HEK293T (cell line): ENCODE measurements at places on chromosomes 2 and 18.

- DNase-seq = no peak
Observed at GRCh38 chr2:148548716-148549400, 95.7 kb upstream of the EPC2 start.

- DNase-seq = no peak
Observed at GRCh38 chr2:129765678-129766351, 213.7 kb upstream of the RAB6C start.

DNA sequence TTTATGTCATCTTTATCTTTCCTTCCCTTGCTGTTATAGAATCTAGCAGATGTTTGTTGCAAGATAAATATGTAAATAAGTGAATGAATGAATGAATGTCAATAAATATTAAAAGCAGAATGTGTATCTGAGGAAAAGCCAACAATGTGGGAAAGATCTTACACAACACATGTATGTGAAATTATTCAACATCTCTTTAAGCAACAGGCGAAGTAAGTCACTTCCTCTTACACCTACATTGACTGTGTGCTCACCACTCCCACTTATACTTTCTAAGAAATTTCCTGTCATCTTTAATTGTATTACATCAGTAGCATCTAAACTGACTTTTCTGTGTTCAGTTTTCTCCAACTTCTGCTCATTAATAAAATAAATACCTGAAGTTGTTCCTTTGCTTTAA is 43.0 kb downstream of the RAD51AP2 start:
- DNase-seq = no peak

- no peak for DNase-seq
Observed at GRCh38 chr2:27275211-27276150, at the start of gene DNAJC5G. DNAJC5G (plus strand) TSS chr2:27275433; CDS start chr2:27276729, 1,296 bp downstream.

DNA sequence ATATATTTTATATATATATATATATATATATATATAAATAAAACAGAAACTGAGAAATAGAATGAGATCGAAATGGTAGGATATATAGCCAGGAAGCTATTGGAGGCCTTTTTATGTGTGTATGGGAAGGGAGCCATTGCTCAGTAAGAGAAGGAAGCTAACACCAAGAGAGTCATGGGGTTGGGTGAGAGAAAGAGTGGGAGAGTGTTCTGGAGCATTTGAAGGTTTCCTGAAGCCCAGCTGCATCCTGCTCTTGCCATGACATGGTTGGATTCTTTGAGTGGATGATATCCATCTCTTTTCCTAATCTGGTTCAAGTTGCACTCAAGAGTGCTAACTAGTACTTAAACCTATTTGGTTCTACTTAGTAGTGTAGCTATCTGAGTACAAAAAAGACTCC is 282.3 kb downstream of the DYSF start:
- no peak for DNase-seq

GRCh38 chr2:156956161-156956560 is 301.3 kb upstream of the GALNT5 start:
- DNase-seq = no peak

DNA sequence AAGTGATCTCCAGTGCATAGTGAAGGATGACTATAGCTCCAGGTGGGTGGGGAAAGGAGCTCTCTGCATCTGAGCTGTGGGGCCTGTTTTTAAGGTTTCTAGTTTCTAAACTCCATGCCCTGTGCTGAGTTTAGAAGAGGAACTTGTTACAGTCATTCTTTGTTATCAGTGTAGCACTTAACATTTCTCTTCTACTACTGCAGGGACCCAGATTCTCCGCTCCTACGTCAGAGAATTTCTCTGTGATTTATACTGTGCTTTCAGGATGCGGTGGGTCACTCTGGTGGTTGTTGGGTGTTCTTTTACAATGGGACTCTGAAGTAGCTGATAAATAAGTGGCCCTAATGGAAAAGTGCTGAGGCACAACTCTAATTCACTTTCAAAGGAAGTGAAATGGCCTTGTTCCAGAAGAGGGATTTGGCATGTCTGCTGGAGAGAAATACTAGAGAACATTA is 122.0 kb downstream of the WDSUB1 start:
- no peak for DNase-seq

GRCh38 chr2:37809525-37809924 is 115.6 kb upstream of the RMDN2 start:
- peak; percentile 18 for DNase-seq

DNA sequence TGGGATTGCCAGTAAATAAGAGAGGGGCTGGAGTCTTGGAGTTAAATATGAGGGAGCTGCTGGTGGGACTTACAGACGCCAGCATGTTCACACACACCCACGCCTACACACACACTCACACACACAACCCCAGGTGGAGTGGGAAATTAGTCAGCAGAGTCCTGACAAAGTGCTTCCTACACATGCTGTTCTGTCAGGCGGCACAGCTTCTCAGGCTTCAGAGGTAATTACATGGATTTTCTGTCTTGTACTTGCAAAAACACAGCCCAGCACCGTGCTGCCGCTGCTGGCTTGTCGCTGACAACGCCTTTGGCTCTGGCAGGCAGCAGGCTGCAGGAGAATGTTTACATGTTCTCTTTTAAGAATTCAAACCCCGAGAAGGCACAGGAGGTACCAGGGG is 1186.3 kb upstream of the CELF4 start:
- DNase-seq = no peak

- DNase-seq = no peak
Observed at GRCh38 chr2:114548151-114548550, 105.7 kb downstream of the DPP10 start.

DNA sequence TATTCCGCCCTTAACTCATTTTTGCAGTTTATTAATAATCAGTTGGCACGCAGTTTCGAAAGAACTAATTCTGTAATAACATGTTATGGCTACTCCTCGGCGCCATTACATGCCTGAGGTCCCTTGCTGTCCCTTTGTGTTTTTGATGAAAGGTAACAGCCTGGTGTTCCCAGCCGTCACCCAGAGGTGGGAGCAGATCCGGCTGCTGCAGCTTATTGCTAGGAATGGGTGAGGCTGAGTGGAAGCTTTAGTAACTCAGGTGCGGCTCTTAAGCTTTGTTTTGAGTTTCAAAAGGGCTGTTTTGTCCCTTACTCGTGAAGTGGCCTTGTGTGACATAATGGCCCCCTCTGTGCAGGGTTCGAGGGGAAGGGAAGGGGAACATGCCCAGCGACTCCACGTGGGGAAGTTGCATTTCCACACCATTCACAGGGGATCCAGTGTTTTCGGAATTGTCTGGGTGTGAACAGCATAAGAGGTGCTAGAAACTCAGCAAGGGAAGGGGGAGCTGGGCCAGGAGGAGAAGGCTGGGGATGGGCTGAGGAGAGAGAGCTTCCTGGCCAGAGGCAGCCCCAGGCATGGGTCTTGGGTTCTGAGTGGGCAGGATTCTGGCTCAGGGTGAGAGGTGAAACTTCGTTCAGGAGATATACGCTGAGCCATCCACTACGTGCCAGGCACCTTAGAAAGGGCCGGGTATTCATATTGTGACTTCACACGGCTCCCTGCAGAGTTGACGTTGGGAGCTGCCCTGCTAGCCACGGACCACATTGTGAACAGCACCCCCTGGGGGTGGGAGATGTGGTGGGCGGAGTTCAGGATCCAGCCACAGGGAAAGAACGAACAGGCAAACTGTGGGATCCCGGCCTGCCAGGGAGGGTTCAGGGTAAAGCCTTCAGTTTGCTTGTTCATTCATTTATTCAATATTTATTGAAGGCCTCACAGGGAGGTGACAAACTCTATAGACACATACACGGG is 84.4 kb downstream of the TGOLN2 start:
- peak; percentile 74 for DNase-seq

DNA sequence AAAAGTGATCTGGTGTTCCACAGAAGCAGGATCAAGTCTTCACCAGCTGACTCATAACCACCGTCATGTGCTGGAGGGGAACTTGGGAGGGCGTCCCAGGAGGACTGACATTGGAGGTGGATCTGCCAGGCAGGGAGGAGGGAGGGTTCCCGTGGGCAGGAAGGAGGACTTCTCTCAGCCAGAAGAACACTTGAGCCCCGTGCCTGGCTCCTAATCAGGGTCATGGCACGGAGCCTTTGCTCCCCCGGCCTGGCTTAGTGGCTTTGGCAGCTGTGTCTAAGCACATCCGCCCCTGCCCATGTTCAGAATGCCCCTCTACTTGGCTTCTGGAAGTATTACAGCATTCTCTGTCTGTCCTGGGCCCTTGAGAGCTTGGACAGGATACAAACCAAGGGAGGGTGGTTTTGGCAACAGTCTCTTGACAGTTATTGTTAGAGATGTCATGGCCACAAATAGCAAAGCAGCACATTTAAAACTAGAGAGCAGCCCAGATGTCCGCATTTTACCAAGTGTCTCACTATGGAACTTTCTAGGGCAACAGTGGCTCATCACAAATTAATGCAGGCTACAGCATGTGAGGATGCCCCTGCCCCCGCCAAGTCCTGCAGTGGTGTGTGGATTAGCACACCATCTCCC is 11.5 kb downstream of the PPP1R7 start:
- DNase-seq = no peak

- DNase-seq = no peak
Observed at GRCh38 chr2:126849486-126849885, 49.2 kb upstream of the TEX51 start.
